Epithelial cell of proximal tubule (primary cell): ENCODE measurements at places on chromosomes 7 and 10.

DNA sequence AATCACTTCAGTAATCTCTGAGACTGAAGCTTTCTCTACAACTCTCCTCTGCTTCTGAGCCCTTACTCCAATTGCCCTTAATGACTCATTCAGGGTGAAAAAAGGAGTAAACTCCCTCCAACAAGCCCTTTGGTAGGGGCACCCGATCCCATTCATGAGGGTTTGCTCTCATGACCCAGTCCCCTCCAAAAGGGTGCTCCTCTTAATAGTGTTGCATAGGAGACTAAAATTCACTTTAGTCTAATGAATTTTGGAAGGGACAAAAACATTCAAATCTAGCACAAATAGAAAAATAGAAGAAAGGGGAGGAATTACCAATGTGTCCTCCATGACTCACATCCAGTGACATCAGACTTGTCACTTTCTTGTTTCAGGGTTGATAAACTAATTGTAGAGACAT lies 66.2 kb upstream of the CCNY start:
- no peak for DNase-seq

- DNase-seq, result no peak
Observed at GRCh38 chr10:101323495-101323894, 30.5 kb upstream of the BTRC start.

DNA sequence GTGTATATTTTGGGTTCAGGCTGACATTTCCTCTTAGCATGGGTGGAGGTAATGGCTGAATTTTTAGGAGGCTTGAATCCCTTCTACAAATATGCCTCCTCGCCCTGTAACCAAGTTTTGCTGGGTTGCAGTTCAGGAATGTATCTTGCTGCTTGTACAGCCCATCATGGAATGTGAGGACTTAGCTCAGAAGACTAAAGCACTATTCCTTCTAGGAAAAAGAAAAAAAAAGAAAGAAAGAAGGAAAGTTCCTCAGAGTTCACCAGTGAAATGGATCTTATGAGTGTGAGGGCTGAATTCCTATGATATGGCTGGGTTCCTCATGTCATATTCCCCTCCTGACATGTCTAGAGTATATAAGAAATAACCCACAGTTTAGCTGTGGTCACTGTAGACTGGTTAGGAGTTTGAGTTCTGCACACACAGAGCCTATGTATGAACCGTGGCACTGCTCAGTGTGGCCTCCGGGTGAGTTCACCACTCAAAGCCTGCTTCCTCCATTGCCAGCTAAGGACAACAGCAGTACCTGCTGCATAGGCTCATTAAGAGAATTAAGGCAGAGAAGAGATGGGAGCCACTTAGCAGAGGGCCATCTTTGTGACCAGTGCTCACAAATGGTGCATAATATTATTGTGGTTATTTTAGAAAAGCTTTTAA lies 114.0 kb downstream of the TACC2 start:
- DNase-seq, result no peak

GRCh38 chr7:96718107-96719003 lies 8.7 kb upstream of the SEM1 start:
- DNase-seq, result no peak
